ENCODE measurements at places on chromosomes 6 and 20. TPM values are rescaled to one million over a fixed set of nuclear protein-coding genes. Genes with fewer than 3 reads are reported as not detected.

C20orf144 gene
- total RNA-seq, result not detected

STX7 gene
- total RNA-seq, result 25.9 TPM

BPIFA1 gene
- not detected for total RNA-seq

NOX3 gene
- total RNA-seq, result not detected

SULF2 gene
- 55.0 TPM for total RNA-seq

LKAAEAR1 gene
- total RNA-seq, result not detected

RUNX2 gene
- total RNA-seq, result 20.2 TPM

CLPSL1 gene
- total RNA-seq, result not detected

INSM1 gene
- not detected for total RNA-seq

ARFGEF3 gene
- 3.9 TPM for total RNA-seq

CCN6 gene
- total RNA-seq, result not detected

EDN3 gene
- not detected for total RNA-seq

LY6G5B gene
- 1.3 TPM for total RNA-seq

LMBRD1 gene
- 21.6 TPM for total RNA-seq

EMILIN3 gene
- total RNA-seq, result 7.6 TPM

RIMS4 gene
- not detected for total RNA-seq

FAM83C gene
- total RNA-seq, result not detected

CNPY3 gene
- total RNA-seq, result 40.4 TPM

Data from mesangial cell (primary cell).